ENCODE measurements at places on chromosomes 5 and 9.

GRCh38 chr5:139461698-139462097 is 845 bp downstream of the ECSCR start:
- no peak for DNase-seq

- DNase-seq = no peak
Observed at GRCh38 chr9:130309689-130310455, 44.3 kb downstream of the HMCN2 start.

- no peak for DNase-seq
Observed at GRCh38 chr5:88388476-88389337, 120.1 kb upstream of the TMEM161B start.

DNA sequence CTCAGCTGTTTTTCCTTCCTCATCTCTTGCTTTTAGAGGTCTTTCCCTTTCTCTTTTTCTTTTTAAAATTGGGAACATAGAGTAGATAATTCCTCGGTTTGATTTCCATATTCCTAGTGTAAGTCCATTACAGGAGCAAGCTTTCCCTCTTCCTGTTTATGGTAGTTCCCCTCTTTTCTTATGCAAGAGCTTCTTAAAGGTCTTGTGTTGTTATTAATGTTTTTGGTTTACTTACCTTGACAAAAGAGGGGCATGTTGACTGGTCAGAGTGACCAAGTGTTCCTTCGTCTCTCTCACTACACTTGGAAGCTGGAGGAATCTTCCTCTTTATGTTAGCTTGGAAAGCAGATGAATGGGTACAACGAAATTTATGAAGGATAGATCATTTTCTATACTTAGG is 8.3 kb downstream of the ATG10 start:
- no peak for DNase-seq

- no peak for DNase-seq
Observed at GRCh38 chr9:134909511-134910481, 7.9 kb downstream of the FCN1 start.

- no peak for DNase-seq
Observed at GRCh38 chr9:134488331-134489280, 153.0 kb upstream of the COL5A1 start.

DNA sequence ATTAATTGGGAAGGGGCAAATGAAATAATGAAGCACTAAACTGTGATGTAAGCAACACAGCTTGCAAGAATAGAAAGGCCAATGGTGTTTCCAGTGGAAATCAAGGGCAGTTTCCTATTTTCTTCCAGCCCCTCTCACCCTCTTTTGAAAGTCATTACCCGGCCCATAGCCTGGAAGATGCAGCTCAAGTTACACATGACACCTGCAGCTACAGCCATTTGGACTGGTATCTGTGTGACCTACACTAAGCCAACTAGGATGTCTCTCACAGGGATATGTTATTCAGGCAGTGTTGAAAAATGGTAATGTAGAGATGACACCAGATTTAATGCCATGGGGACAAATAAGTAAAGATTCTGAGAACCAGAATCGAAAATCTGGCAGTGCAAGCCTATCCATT is 439.4 kb upstream of the ZNF462 start:
- DNase-seq = no peak

DNA sequence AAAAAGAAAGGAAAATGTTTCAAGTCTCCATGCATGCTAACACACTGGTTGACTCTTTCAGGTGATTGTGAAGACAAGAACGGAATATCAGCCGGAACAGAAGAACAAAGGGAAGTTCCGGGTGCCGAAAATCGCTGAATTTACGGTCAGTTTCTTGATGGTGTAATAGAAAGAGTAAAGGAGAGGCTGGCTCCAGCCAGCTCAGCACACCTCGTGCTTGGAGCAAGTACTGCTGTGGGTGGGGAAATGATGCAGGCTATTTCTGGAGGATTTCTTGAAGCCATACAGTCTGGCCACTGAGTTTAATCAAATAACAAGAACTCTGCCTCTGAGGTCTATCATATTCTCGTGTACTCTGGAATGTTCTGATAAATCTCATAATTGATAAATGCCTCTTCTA is 18.7 kb downstream of the NSG2 start:
- no peak for DNase-seq

DNA sequence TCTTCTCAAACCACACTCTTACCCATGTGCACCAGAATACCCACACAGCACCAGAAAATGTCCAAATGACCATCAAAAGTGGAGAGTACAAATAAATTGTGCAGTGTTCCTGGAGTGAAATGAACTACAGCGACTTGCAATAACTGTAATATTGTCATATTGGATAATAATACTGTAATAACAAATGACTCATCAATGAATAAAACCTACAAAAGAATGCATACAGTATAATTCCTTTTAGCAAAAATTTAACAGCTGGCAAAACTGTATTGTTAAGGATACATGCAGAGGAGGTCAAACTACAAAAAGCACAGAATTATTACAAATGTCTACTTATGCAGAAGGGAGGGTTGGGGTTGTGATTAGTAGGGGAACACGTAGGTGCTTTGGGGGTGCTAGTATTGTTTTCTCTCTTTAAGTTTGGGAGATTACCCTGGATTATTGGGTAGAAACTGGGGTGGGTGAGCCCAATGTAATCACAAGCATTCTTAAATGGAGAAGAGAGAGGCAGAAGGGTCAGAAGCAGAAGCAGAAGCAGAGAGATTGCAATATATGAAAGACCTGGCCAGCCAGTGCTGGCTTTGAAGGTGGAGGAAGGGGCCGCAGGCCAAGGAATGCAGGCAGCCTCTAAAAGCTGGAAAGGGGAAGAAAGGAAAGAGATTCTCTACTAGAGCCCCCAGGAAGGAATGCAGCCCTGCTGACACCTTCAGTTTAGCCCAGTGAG is 21.8 kb downstream of the IRF1 start:
- no peak for DNase-seq

GRCh38 chr9:100104314-100104713 is 5.3 kb downstream of the INVS start:
- no peak for DNase-seq

DNA sequence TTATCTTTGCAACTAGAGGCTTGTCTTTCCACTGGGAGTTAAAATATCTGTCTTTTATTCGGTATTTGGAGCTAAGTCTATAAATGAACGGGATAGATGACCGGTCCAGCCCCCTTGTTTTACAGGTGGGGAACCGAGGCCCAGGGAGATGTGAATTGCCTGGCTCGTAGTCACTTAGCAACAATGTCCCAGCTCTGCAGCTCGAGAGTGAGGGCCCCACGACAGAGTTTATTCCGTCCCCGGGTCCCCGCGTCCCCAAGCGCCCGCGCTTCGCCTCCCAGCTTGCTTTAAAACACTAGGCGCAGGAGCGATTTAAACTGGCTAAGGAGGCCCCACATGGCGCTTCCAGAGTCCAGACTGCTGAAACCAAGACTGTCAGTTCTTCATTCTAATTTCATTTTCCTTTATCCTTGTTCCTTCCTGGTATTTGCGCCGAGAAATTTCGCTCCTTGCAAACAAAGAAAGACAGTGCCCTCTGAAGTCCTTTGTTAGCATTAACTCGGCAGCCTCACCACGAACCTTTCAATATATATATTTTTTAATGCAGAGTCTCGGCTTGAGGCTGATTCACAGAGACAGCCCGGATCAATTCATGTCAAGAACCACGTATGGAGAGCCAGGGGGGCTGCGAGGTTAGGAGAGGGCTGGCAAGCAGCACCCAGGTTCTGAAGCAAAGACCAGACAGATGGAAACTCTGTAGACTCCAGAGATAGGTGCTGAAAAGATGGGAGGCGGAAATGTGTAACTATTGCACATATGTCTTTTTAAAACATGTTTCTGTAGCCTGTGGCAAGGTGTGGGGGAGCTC is 1.4 kb upstream of the ENC1 start:
- DNase-seq = peak; percentile 33

DNA sequence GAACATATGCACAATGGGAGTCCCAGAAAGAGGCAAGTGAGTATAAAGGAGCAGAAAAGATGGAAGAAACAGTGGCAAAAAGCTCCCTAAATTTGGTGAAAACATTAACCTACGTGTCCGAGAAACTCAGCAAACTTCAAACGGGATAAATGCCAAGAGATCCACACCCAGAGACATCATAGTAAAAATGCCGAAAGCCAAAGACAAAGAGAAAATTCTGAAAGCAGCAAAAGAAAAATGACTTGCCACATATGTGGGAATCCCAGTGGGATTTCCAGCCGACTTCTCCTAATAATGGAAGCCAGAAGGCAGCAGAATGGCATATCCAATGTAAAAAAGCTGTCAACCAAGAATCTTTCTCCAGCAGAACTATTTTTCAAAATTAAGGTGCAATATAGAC is 101.2 kb downstream of the ADAMTS2 start:
- no peak for DNase-seq

GRCh38 chr9:134032456-134033222 is 7.4 kb downstream of the BRD3OS start:
- no peak for DNase-seq

- DNase-seq = no peak
Observed at GRCh38 chr5:87399720-87400119, 13.0 kb downstream of the CCNH start.

GRCh38 chr9:116844621-116845020 is 157.5 kb downstream of the TRIM32 start:
- no peak for DNase-seq

GRCh38 chr9:94801681-94802080 is 75.2 kb downstream of the AOPEP start:
- no peak for DNase-seq

DNA sequence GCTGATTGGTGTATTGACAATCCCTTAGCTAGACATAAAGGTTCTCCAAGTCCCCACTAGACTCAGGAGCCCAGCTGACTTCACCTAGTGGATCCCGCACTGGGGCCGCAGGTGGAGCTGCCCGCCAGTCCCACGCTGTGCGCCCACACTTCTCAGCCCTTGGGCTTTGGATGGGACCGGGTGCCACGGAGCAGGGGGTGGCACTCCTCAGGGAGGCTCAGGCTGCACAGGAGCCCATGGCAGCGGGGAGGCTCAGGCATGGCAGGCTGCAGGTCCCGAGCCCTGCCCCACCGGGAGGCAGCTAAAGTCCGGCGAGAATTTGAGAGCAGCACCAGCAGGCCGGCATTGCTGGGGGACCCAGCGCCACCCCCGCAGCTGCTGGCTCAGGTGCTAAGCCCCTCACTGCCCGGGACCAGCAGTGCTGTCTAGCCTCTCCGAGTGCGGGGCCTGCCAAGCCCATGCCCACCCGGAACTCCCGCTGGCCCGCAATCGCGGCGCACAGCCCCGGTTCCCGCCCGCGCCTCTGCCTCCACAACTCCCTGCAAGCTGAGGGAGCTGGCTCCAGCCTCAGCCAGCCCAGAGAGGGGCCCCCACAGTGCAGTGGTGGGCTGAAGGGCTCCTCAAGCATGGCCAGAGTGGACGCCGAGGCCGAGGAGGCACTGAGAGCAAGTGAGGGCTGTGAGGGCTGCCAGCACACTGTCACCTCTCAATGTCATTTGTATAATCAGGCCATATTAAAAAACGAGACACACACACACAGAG is 437.2 kb downstream of the CSNK1G3 start:
- DNase-seq = no peak

GRCh38 chr9:112939418-112939817 is 48.7 kb upstream of the SLC46A2 start:
- DNase-seq = no peak

DNA sequence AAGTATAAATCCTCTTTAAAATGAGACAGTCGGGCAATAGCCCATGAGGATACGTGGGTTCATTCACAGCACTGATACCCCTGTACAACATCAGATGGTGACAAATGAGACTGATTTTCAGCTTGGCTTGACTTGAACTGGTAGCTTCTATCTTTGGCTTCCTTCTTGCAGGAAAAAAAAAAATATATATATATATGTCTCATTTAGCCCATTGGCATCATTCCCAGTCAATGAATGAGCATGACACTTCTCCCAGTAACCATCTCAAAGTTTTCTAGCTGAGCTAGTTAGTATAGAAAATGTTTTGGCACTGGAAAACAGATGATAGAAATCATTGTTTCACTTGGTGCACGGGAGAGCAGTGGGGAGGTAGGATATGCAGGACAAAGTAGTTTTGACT is 222.5 kb upstream of the TAS2R1 start:
- no peak for DNase-seq

GRCh38 chr9:126519660-126520420 is 93.9 kb upstream of the LMX1B start:
- DNase-seq = no peak

GRCh38 chr9:87803623-87804345 is 77.9 kb downstream of the CTSL start:
- peak; percentile 99 for DNase-seq

DNA sequence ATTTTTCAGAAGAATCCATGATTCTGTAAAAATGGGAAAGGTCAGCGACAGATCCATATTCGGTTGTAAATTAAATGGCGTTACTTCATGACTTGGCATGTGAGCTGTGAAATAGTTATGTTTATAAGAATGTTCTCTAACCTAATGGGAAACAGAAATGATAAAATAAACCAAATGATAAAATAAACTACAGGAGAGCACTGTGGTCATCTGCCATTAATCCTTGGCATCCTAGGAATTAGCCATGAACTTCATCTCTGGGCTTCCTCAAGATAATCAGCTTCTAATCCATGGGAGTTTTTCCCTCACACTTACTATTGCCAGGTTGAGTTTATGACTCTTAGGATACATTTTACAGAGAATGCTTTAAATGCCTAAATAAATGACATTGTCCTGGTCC is 94.6 kb upstream of the SLC30A5 start:
- DNase-seq = no peak

- DNase-seq = no peak
Observed at GRCh38 chr9:4936823-4937222, 48.2 kb upstream of the JAK2 start.

DNA sequence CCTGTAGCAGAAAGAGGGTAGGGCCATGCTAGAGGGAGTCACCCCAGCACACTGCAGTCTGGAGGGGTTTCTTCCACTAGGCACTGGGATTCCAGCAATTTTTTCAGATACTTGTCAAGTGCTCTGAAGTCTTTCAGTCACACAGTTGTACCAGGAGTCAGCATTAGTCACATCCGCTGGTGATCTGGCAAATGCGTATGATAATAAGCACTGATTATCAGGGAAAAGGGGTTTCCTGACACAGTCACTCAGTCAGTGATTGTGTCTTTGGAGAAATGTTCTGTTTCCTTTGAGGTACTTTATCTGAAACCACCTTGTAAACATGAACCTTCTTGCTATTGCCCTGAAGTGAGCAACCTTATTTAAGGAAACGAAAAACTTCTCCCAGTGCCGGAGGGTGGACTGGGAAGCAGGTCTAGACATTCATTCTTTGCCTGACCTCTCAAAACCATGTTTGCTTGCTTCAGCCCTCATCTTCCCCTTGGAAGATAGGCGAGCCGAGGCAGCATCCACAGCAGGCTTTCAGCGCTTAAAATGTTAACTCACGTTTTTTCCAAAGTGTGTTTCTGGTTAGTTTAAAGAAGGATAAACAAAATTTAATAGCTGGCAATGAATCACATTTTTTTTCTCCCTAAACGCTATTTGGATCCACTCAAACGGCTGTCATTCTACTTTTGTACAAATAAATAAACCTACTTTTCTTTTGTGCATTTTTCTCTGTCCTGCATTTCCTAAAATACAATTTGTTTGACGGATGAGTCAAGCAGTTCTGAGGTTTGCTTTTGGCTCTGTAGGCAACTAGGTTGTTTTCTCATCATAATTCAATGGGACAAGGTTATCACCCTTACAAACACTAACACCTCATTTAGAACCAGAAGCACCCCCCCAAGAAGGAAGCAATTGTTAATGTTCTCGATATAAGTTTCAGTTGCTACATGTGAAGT is 77.7 kb downstream of the FOXD1 start:
- DNase-seq = no peak

GRCh38 chr5:91937121-91937520 is 554.0 kb upstream of the ARRDC3 start:
- no peak for DNase-seq

- DNase-seq = no peak
Observed at GRCh38 chr5:124393584-124394379, 352.7 kb downstream of the ZNF608 start.

GRCh38 chr5:147671365-147671764 is 111.2 kb downstream of the JAKMIP2 start:
- DNase-seq = no peak

GRCh38 chr5:74328221-74328630 is 312.3 kb downstream of the ENC1 start:
- DNase-seq = no peak

All from erythroblast (primary cell).